ENCODE measurements at places on chromosomes 11 and 22.
A peak's percentile ranks its signal among the peaks of the same experiment; 100 is the strongest.

DNA sequence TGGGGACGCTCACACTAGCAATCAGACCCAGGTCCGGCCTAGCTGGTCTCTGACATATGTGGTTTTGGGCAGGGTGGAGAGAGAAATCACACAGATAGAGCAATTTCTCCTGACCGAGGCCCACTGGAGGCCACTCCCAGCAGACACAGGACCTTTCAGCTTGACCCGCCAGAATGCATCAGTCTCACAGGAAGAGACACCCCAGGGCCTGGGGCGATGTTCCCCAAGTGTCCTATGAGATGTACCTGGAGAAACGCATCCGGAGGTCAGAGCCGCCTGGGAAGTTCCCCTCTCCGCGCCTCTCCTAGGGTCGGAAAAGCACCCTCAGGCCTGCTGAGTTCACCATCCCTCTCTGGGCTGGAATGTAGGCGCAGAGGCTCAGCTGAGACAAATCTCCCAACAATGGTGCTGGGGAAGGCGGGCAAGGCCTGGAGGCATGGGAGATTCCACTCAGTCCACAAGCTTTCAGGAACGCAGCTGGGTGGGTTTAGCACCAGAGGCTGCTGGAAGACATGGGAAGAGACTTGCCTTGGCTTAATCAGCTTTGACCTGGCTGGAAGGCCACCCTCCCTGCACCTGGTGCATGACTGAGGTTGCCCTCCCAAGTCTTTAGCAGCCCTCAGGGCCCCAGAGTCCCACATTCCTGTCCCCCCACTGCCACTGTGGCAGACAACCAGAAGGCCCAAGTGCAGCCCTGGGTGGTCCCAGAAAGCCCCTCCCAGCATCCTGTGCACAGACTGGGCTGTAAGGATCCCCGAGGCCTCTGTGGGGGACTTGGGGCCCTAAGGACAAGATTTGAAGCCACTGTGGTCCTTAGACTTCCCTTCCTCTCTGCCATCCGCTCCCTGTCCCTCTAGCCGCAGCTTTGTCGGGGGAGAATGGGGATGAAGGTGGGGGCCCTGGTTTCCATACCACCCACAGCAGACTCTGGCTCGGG lies 57.5 kb downstream of the RTL6 start:
- ATAC-seq, result no peak
- H3K4me3 ChIP-seq, result no peak overlapping the region
- H3K27me3 ChIP-seq, result no peaks in the 10 kb centered on the region
- no peak overlapping the region for H3K27ac ChIP-seq

DNA sequence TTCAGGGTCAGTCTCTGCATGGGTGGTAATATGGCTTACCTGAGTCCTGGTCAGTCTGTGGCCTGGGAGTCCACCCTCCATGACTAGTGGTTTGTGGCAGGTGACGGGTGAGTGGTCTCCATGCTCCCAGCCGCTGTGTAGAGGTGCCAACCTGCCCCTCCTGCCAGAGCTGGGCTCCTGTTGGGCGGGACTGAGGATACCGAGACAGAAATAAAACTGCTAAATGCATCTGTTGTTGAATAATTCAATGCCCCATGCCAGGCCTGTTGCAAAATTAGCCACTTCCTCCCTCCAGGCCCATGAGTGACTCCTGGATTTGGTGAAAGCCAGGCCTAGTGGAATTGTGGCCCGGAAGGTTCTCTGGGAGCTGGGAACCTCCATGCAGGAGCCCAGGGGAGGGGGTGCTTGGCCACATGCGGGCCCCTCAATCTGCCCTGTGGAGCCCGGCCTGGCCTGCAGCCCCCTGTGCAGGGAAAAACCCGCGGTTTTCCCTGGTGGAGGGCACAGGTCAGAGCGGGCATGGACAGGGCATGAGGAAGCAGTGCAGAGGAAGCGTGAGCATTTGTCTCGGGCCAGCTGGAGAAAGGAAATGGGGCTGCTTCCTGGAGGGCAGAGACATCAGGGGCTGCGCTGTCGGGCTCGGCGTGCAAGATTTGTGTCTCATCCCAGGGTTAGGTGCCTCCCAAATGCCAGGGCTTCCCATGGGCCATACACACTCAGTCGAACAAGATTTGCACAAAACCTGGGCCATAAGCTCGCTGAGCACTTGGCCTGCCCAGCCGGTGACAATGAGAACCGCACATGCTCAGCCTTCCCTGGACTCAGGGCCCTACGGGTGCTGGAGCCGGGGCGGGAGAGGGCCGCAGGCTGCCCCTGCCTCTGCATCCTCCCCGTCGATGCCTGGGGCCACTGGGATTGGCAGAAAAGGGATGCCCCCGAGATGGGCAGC lies 66.9 kb downstream of the KCNQ1 start:
- ATAC-seq, result peak; percentile 40
- H3K27ac ChIP-seq, result no peak overlapping the region
- no peaks in the 10 kb centered on the region for H3K4me1 ChIP-seq
- H3K36me3 ChIP-seq, result no peaks in the 10 kb centered on the region
- peaks cover 31% of the 10 kb centered on the region for H3K27me3 ChIP-seq

GRCh38 chr22:39926753-39927152 lies 25.9 kb downstream of the GRAP2 start:
- no peak overlapping the region for H3K27ac ChIP-seq
- peaks cover 66% of the 10 kb centered on the region for H3K27me3 ChIP-seq
- ATAC-seq, result no peak
- H3K4me1 ChIP-seq, result no peaks in the 10 kb centered on the region

GRCh38 chr11:76005756-76006155 lies 190.7 kb downstream of the UVRAG start:
- H3K36me3 ChIP-seq, result no peaks in the 10 kb centered on the region
- no peaks in the 10 kb centered on the region for H3K27me3 ChIP-seq
- H3K27ac ChIP-seq, result no peak overlapping the region
- ATAC-seq, result no peak
- no peaks in the 10 kb centered on the region for H3K4me1 ChIP-seq

- H3K4me3 ChIP-seq, result no peak overlapping the region
- ATAC-seq, result no peak
- no peaks in the 10 kb centered on the region for H3K4me1 ChIP-seq
- H3K27me3 ChIP-seq, result no peaks in the 10 kb centered on the region
- H3K36me3 ChIP-seq, result no peaks in the 10 kb centered on the region
Measured at GRCh38 chr22:35375031-35375430, 5.9 kb upstream of the HMOX1 start.

DNA sequence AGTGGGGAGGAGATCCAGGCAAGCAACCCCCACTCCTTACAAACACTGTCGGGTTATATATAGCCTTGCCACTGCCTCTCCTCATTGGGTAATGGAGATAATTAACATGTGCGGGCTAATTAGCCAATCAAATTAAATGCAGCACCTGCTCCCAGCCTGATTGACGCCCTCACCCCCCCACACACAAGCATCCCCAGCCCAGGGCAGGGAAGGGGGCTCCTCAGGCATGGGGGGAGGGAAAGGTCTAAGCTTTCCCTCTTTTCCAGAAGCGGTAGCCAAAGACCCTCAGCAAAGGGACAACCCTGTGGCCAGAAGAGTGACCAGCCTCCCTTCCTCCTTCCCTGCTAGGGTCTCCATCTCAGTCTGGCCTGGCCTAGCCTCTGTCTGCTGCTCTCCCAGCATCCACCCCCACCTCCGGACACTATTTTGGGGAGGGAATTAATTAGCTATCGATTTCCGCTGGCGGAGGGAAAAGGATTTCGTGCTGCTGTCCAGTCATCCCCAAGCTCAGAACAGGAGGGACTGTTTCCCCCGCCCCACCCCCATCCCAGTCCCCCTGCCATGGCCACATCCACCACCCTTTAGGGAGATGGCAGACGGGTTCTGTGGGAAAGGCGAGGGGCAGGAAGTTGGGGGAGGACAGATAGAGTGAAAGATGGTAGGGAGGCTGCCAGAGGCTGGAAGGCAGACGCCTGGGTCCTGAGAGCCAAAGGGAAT lies 7.1 kb downstream of the NRXN2 start:
- H3K27ac ChIP-seq, result no peak overlapping the region
- peaks cover 28% of the 10 kb centered on the region for H3K4me1 ChIP-seq
- ATAC-seq, result no peak
- H3K4me3 ChIP-seq, result no peak overlapping the region
- peaks cover 100% of the 10 kb centered on the region for H3K27me3 ChIP-seq
- no peaks in the 10 kb centered on the region for H3K36me3 ChIP-seq

DNA sequence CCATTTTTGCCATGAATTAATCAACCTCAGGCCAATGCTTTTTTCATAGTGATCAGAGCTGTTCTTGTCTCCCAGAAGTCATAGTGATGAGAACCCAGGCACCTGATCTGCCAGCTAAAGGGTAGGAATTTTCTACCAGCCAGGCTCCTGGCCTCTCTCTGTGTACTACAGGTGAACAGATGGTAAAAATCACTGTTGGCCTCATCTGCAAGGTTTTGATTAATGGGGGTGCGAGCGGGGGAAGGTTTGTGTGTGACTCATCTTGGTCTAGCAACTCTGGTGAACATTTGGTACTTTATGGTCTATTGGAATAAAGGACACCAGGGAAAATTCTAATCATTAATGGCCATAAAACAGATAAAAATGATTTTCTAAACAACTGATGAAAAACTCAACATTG lies 14.4 kb upstream of the APOL4 start:
- H3K36me3 ChIP-seq, result no peaks in the 10 kb centered on the region
- H3K4me3 ChIP-seq, result no peak overlapping the region
- no peak overlapping the region for H3K27ac ChIP-seq

- H3K27me3 ChIP-seq, result peaks cover 9% of the 10 kb centered on the region
- H3K36me3 ChIP-seq, result no peaks in the 10 kb centered on the region
- no peak overlapping the region for H3K4me3 ChIP-seq
- no peak overlapping the region for H3K27ac ChIP-seq
Measured at GRCh38 chr11:117654281-117655255, 142.4 kb downstream of the DSCAML1 start.

- no peak overlapping the region for H3K4me3 ChIP-seq
- H3K27me3 ChIP-seq, result peaks cover 7% of the 10 kb centered on the region
- no peaks in the 10 kb centered on the region for H3K4me1 ChIP-seq
- H3K36me3 ChIP-seq, result no peaks in the 10 kb centered on the region
Measured at GRCh38 chr11:64558065-64558745, 32.8 kb upstream of the SLC22A12 start.

- no peak overlapping the region for H3K4me3 ChIP-seq
- no peaks in the 10 kb centered on the region for H3K27me3 ChIP-seq
- no peak for ATAC-seq
- H3K36me3 ChIP-seq, result peaks cover 100% of the 10 kb centered on the region
- H3K27ac ChIP-seq, result peak overlapping the region; percentile 52
- no peaks in the 10 kb centered on the region for H3K4me1 ChIP-seq
Measured at GRCh38 chr22:46286941-46287872, 9.5 kb upstream of the GTSE1 start.

GRCh38 chr22:43567691-43568324 lies 156.0 kb downstream of the MPPED1 start:
- peaks cover 2% of the 10 kb centered on the region for H3K27me3 ChIP-seq
- no peaks in the 10 kb centered on the region for H3K36me3 ChIP-seq
- H3K4me3 ChIP-seq, result no peak overlapping the region
- ATAC-seq, result no peak
- no peak overlapping the region for H3K27ac ChIP-seq

DNA sequence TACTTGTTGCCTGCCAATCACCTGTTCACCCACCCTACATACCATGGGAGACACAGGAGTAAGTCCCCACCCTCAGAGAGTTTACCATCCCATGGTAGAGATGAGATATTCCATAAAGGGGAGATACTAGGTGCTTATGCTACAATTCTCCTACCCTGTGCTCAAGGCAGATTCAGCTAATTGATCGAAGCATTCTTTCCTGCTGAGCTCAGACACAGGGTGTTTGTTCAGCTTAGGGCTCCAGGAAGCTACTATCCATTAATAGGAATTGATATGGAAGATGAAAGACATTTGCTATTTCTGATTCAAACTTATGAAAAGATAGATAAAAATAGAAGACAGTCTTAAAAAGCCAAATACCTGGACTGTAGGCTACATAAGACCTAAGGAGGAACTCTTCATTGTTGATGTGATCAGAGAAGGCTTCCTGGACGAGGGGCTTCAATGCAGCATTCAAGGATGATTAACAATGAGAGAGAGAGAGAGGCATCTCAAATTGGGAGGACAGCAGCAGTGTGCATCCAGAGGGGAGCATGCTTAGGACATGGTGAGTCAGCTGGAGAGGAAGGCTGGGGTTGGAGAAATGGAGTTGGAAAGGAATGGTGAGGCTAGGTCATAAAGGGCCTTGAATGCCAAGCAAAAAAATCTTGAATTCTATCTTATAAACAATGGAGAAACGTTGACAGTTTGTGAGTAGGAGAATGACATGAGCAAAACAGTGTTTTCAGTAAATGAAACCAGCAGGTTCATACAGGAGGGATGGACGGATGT lies 15.0 kb downstream of the SYT13 start:
- H3K36me3 ChIP-seq, result no peaks in the 10 kb centered on the region
- no peak overlapping the region for H3K4me3 ChIP-seq
- H3K27ac ChIP-seq, result no peak overlapping the region

- H3K27ac ChIP-seq, result no peak overlapping the region
- H3K36me3 ChIP-seq, result no peaks in the 10 kb centered on the region
- H3K4me3 ChIP-seq, result no peak overlapping the region
- H3K4me1 ChIP-seq, result peaks cover 2% of the 10 kb centered on the region
Measured at GRCh38 chr11:61810671-61811175, 6.1 kb downstream of the FADS1 start.

- no peak overlapping the region for H3K27ac ChIP-seq
- H3K36me3 ChIP-seq, result no peaks in the 10 kb centered on the region
Measured at GRCh38 chr11:110027627-110028371, 65.4 kb upstream of the ZC3H12C start.

GRCh38 chr11:134361661-134362060 lies 29.9 kb downstream of the GLB1L2 start:
- H3K27ac ChIP-seq, result no peak overlapping the region
- no peak for ATAC-seq
- H3K4me3 ChIP-seq, result no peak overlapping the region

DNA sequence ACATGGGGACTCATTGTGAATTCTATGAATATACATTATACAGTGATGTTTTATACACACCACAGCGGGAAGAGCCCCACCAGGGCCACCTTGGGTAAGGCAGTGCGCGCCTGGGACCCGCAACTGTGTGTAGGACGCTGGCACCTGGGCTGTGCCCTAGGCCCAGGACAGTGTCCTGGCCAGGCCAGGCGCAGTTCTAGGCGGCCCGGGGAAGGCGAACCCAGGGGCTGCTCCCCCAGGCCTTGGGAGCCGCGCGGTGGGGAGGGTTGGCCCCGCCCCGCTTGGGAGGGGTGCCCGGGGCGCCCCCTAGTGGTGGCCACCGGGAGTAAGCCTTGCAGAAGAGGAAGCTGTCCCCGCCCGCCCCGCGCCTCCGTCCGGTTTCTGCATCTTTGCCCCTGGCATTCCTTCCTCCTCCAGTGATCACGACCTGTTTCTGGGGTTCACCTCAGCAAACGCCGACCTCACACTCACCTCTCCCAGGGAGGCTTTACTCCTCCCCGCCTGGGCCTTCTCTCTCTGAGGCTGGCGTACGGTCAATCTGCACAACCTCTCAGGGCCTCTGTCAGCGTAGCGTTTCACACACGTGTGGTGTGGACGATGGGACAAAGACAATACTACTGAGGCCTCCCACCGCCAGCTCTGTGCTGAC lies 9.5 kb upstream of the EHD1 start:
- peaks cover 17% of the 10 kb centered on the region for H3K4me1 ChIP-seq
- H3K27ac ChIP-seq, result peak overlapping the region; percentile 51
- H3K27me3 ChIP-seq, result no peaks in the 10 kb centered on the region
- H3K4me3 ChIP-seq, result no peak overlapping the region
